ENCODE measurements at places on chromosomes 7 and 10. TPM values are rescaled to one million over a fixed set of nuclear protein-coding genes. Genes with fewer than 3 reads are reported as not detected.

DNA sequence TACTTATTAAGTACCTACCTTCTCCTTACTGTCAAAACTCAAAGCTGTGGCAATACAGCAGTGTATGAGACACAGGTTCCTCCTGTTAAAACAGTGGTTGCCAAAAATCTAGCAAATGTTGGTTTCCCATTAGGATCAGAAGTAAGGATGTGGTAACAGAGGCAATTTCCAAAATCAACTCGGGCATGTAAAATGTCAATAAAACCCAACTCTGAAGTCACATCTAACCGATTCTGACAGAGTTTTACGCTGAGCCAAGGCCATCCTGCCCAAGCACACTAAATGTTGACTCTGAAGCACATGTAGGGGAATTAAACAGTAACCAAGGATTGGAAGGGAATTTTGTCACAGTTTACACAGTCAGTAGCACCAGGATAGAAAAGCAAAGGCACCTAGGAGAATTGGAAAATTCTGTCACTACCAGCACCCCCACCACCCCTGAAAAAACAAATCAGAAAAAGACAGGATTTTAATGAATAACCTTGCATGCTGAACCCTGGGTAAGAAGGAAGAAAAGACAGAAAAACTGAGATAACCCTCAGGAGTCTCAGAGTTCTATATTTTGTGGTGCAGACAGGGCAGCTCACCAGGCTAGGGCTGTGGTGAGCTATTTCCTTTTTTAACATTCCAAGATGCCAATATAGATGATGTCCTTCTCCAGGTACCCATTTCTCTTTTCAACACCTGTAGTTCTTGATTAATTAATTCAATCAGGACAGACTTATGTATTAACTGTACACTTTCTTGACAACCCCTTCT lies 119.5 kb downstream of the DOCK4 start:
- peak; percentile 78 for DNase-seq

GRCh38 chr10:50620899-50621298 lies 2.9 kb downstream of the SGMS1 start:
- DNase-seq, result no peak

DNA sequence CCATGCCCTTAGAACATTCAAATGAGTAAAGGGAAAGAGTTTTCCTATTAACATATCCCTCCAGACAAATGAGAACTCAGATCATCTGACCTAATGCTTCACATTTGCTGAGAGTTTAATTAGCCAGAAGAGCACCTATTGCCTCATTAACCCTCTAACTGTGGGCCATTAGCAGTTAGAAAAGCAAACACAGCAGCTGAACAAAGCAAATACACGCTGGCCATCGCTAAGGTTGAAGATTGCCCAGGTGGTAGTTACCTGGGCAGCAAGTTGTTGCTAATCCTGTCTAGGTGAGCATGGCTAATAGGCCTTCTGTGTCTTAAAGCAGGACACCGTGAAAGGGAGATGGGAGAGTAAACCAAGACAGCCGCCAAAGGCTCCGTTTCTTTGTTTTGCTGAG lies 49.9 kb upstream of the UCN3 start:
- peak; percentile 33 for DNase-seq

- DNase-seq, result peak; percentile 96
Measured at GRCh38 chr10:127148933-127149220, 47.5 kb downstream of the INSYN2A start.

- peak; percentile 50 for DNase-seq
Measured at GRCh38 chr7:75711076-75711475, 27.7 kb downstream of the HIP1 start.

Gene TMEM140
- 29.3 TPM for total RNA-seq

Gene CYP2W1
- total RNA-seq, result not detected

Gene EXOSC1
- 26.5 TPM for total RNA-seq
